ENCODE measurements at places on chromosomes 1 and 21. TPM values are rescaled to one million over a fixed set of nuclear protein-coding genes. Genes with fewer than 3 reads are reported as not detected.

The SLAMF7 gene
- total RNA-seq: 7.7 TPM

The GJA4 gene
- not detected for total RNA-seq

- no peak overlapping the region for H3K27ac ChIP-seq
- no peak overlapping the region for H3K4me3 ChIP-seq
- no peaks in the 10 kb centered on the region for H3K36me3 ChIP-seq
These were observed 24.4 kb downstream of the KCNA2 start for GRCh38 chr1:110581682-110582145.

GRCh38 chr1:11156441-11156840, 32.7 kb upstream of the ANGPTL7 start:
- DNase-seq: no peak
- peak overlapping the region; percentile 35 for H3K27ac ChIP-seq
- no peaks in the 10 kb centered on the region for H3K4me1 ChIP-seq
- no peak overlapping the region for H3K4me3 ChIP-seq

DNA sequence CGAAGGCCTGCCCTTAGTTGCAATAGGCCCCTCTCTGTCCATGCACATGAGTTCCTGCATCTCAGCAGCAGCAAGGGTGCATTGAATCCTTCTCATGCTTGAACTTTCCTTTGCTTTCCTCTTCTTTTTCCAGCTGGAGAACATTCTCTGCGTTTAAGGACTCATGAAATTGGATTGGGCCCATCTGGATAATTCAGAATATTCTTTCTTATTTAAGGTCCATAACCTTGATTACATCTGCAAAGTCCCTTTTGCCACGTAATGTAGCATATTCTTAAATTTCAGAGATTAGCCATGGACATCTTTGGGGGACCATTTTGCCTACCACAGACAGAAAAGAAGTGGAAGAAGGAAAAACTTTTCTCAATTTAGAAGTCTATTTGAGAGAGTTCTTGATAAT, 159.7 kb upstream of the C21orf91 start:
- no peak overlapping the region for H3K4me3 ChIP-seq
- H3K36me3 ChIP-seq: no peaks in the 10 kb centered on the region
- no peak for DNase-seq
- no peak overlapping the region for H3K27ac ChIP-seq
- H3K27me3 ChIP-seq: no peaks in the 10 kb centered on the region
- no peaks in the 10 kb centered on the region for H3K4me1 ChIP-seq

DNA sequence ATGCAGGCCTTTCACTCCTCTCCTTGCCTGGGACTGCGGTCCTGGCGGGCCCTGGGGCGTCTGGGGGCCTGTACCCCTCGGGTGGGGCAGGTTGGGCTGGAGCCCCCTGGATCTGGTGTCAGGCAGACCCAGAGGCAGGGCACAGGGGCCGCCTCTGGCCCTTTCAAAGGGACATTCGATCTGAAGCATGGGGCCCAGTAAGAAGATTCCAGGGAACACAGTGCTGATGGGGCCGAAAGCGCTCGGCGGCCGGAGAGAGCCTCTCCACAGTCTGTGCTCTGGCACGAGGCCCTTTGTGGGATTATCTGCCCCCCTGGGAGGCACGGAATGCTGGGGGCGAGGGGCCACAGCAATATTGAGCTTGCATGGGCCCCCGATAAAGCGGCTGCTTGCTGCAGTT, 15.2 kb downstream of the PRDM16 start:
- no peaks in the 10 kb centered on the region for H3K27me3 ChIP-seq
- no peak overlapping the region for H3K27ac ChIP-seq
- H3K4me3 ChIP-seq: no peak overlapping the region

- DNase-seq: no peak
- H3K4me1 ChIP-seq: no peaks in the 10 kb centered on the region
These were observed 196.3 kb upstream of the LMO4 start for GRCh38 chr1:87132284-87132870.

DNA sequence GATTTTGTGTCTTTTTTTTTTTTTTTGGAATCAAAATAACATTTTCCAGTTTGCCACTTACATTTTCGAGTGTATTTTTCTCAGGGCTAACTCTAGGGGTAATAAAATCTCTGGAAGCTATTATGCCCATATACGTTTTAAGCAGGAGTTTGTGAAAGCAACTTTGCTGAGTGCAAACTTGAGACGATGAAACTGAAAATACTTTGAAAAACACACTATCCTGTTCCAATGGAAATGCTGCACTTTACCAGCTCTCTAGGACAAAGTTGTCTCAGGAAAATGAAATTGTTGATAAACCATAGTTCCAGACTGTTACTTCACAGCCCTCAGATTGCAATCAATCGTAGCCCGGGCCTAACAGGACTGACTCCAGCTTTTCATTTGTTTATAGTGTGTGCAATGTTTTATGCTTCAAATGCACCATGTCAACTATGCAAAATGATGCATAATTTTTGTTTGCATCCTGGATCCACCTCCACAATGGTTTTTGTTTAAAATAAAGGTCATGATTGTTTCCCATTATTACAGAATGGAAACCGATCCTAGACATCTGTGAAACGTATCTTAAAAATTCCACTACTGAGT, 220.6 kb upstream of the PKN2 start:
- H3K27me3 ChIP-seq: peaks cover 5% of the 10 kb centered on the region
- no peak overlapping the region for H3K27ac ChIP-seq
- H3K4me1 ChIP-seq: no peaks in the 10 kb centered on the region
- H3K4me3 ChIP-seq: no peak overlapping the region
- DNase-seq: no peak

DNA sequence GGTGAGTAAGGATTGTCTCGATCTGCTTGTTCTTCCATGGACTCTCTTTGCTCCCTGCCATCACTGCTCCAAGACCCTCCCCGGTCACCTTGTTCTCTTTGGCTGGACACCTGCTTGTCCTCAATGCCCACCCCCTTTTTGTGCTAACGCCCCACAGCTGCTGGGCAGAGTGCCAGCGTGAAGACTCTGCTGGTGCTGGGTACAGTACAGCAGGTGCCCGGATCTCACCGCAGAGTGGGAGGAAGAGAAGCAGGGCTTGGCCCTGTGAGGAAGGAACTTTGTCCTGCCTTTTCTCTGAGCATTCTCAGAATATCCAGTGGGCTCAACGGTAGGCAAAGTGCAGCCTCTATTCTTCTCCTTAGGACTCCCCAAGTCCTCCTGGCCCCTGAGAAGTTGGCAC, 90.1 kb downstream of the PLXNA2 start:
- DNase-seq: no peak
- H3K27ac ChIP-seq: no peak overlapping the region
- no peaks in the 10 kb centered on the region for H3K36me3 ChIP-seq
- H3K4me3 ChIP-seq: no peak overlapping the region
- no peaks in the 10 kb centered on the region for H3K4me1 ChIP-seq

GRCh38 chr1:50970509-50970887, 453 bp downstream of the CDKN2C start:
- no peak for DNase-seq
- no peaks in the 10 kb centered on the region for H3K27me3 ChIP-seq
- H3K27ac ChIP-seq: peak overlapping the region; percentile 96
- peaks cover 15% of the 10 kb centered on the region for H3K4me1 ChIP-seq

- H3K27ac ChIP-seq: no peak overlapping the region
- no peak for DNase-seq
- H3K27me3 ChIP-seq: no peaks in the 10 kb centered on the region
These were observed 66.4 kb downstream of the PHTF1 start for GRCh38 chr1:113692824-113693431.

The TCHH gene
- not detected for total RNA-seq

The GJA8 gene
- not detected for total RNA-seq

- H3K27me3 ChIP-seq: no peaks in the 10 kb centered on the region
- no peak overlapping the region for H3K4me3 ChIP-seq
- H3K4me1 ChIP-seq: no peaks in the 10 kb centered on the region
These were observed 109.8 kb downstream of the HMCN1 start for GRCh38 chr1:185843986-185844385.

The CCDC17 gene
- total RNA-seq: 2.7 TPM

The FCGR2B gene
- 13.9 TPM for total RNA-seq

- no peak overlapping the region for H3K27ac ChIP-seq
- no peaks in the 10 kb centered on the region for H3K36me3 ChIP-seq
- no peak for DNase-seq
- H3K4me1 ChIP-seq: no peaks in the 10 kb centered on the region
- no peaks in the 10 kb centered on the region for H3K27me3 ChIP-seq
These were observed 11.2 kb upstream of the CAPN2 start for GRCh38 chr1:223700942-223701637.

- DNase-seq: no peak
- peaks cover 9% of the 10 kb centered on the region for H3K4me1 ChIP-seq
- H3K27ac ChIP-seq: no peak overlapping the region
- no peaks in the 10 kb centered on the region for H3K27me3 ChIP-seq
These were observed 5.0 kb upstream of the EFNA3 start for GRCh38 chr1:155073377-155074242.

DNA sequence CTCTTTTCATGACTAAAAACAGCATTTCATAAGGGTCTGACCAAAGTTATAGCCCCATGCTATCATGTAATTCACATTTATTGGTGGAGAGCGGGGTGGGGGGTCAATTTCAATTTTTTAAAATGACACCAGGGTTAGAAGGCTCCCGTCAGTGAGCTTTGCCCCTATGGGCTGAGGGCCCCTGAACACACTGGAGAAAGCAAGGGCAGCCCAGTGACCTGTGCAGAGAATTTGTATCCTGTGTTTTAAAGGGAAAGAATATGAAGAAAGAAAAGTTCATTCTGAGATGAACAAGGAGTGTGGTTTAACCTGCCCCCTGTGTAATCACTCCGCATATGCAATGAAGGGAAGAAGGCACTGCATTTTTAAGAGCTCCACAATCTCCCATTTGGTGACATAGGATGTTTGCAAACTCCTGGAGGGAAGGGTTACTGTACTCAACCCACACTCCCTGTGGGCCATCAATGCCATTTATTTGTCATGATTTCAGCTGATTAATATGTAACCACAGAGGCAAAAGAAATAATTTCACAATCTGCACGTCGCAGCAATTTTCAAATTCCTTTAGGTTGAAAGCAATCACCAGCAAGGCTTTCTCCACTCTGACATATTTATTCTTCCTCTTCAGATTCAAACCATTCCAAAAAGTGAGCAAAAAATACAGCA, 95.6 kb downstream of the ZNF281 start:
- no peaks in the 10 kb centered on the region for H3K4me1 ChIP-seq
- H3K27me3 ChIP-seq: no peaks in the 10 kb centered on the region
- H3K27ac ChIP-seq: no peak overlapping the region

DNA sequence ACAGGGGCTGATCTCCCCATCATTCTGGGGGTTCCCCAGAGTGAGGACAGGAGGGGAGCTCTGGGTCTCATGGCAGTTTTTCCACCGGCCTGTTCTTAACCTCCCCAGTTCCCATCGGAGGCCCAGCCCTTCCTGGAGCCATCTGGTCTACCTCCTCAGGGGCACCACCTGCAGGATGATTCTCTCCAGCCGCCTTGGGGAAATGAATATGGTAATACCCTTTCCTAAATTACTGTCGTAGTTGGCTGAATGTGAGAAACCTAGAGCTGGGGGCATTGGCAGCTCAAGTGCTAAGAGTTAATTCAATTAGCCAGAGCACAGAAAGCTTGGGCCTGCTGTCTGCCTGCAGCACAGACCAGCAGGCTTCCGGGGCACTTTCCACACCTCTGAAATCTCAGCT, 64.9 kb downstream of the TAS1R2 start:
- no peak overlapping the region for H3K4me3 ChIP-seq
- H3K27ac ChIP-seq: no peak overlapping the region
- no peaks in the 10 kb centered on the region for H3K36me3 ChIP-seq
- no peaks in the 10 kb centered on the region for H3K27me3 ChIP-seq
- DNase-seq: no peak

DNA sequence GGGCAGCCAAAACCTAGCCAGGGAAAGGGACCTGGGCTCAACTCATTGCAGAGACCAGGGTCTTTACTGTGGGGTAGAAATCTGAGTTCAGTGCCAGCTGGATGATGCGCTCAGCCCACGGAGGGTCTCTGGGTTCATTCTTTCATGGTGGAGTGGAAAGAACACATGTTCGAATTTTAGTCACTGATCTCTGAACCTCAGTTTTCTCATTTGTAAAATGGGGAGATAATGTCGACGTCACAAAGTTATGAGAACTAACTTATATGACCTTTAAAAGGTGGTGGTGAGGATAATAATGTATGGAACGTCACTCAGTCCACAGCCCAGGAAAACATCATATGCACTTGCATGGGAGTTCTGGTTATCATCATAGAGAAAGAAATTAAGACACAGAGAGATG, 1.2 kb upstream of the TAL1 start:
- DNase-seq: no peak
- no peaks in the 10 kb centered on the region for H3K36me3 ChIP-seq
- no peak overlapping the region for H3K27ac ChIP-seq

- H3K27ac ChIP-seq: no peak overlapping the region
- H3K4me1 ChIP-seq: no peaks in the 10 kb centered on the region
- H3K36me3 ChIP-seq: peaks cover 2% of the 10 kb centered on the region
- H3K27me3 ChIP-seq: no peaks in the 10 kb centered on the region
- H3K4me3 ChIP-seq: no peak overlapping the region
These were observed 28.4 kb downstream of the SLAMF6 start for GRCh38 chr1:160494620-160495019.

DNA sequence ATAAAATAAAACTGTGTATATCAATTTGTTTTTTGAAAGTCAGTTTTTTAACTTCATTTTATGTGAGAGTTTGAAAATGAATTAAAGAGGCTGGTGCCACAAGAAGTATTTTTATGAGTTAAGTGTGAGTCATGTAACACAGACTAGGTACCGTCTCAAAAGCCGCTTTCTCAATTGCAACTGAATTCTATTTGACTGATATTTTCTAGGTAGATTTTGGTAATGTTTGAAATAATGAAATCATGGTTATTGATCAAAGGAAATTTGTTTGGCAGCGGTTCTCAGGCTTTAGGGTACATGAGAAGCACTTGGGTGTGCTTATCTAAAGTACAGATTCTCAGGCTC, 4.6 kb downstream of the SNX27 start:
- no peak for DNase-seq
- no peaks in the 10 kb centered on the region for H3K27me3 ChIP-seq

- no peaks in the 10 kb centered on the region for H3K4me1 ChIP-seq
- H3K4me3 ChIP-seq: no peak overlapping the region
- H3K27ac ChIP-seq: no peak overlapping the region
- H3K36me3 ChIP-seq: no peaks in the 10 kb centered on the region
These were observed 113.7 kb upstream of the SLC35F3 start for GRCh38 chr1:233790662-233791371.

GRCh38 chr21:42040411-42041180, 30.4 kb upstream of the ZBTB21 start:
- H3K36me3 ChIP-seq: no peaks in the 10 kb centered on the region
- DNase-seq: no peak
- H3K4me1 ChIP-seq: no peaks in the 10 kb centered on the region
- H3K27ac ChIP-seq: no peak overlapping the region

GRCh38 chr1:18232052-18232451, 124.5 kb downstream of the IGSF21 start:
- no peak overlapping the region for H3K4me3 ChIP-seq
- H3K36me3 ChIP-seq: no peaks in the 10 kb centered on the region
- no peak for DNase-seq
- no peak overlapping the region for H3K27ac ChIP-seq
- no peaks in the 10 kb centered on the region for H3K27me3 ChIP-seq

GRCh38 chr1:223230161-223230881, 87.3 kb upstream of the TLR5 start:
- peak overlapping the region; percentile 70 for H3K27ac ChIP-seq
- H3K36me3 ChIP-seq: no peaks in the 10 kb centered on the region
- H3K4me1 ChIP-seq: peaks cover 8% of the 10 kb centered on the region
- no peaks in the 10 kb centered on the region for H3K27me3 ChIP-seq
- peak; percentile 46 for DNase-seq
